ENCODE measurements at places on chromosomes 5 and 9.

GRCh38 chr9:109403766-109404320 lies 83.0 kb upstream of the EPB41L4B start:
- no peak for DNase-seq

DNA sequence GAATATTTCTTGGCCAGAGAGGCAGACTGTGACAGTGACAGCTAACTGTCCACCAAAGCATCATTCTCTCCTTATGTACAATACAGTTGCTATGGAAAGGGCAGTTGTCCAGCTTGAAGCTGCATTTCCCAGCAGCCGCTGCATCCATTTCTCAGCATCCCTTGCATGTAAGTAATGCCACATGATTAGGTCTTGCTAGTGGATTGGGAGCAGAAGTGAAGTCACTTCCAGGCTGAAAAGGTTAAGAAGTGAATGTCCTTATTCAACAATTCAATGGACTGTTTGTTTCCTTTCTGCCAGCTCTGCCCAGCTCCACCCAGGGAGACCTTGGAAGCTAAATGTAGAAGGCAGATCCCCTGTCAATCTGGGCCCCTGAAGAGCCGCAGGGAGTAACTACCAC lies 26.1 kb upstream of the RETREG1 start:
- no peak for DNase-seq

GRCh38 chr5:77560677-77561263 lies 68.7 kb upstream of the WDR41 start:
- no peak for DNase-seq

- DNase-seq = no peak
Measured at GRCh38 chr9:89579741-89580385, 24.9 kb upstream of the GADD45G start.

DNA sequence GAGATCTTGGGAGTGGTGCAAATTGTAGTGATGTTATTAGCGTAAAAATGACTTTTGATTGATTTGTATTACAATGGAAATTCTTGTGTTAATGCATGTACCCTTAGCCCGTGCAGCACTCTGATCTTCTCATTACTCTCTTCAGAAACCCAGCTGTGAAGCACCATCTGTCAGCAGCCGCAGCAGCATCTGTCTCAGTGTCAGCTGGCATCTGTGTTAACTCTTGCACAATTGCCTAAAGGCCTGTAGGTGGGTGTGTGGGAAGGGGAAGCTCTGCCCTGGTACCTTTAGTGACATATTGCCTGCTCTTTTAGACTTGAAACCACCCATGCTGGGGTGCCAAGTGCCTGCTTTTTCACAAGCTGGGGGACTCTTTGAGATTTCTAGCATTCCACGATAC lies 101.3 kb downstream of the FBXL7 start:
- no peak for DNase-seq

GRCh38 chr5:180343831-180344695 lies 9.1 kb downstream of the GFPT2 start:
- no peak for DNase-seq

- no peak for DNase-seq
Measured at GRCh38 chr9:38417003-38417945, 7.0 kb downstream of the IGFBPL1 start.

DNA sequence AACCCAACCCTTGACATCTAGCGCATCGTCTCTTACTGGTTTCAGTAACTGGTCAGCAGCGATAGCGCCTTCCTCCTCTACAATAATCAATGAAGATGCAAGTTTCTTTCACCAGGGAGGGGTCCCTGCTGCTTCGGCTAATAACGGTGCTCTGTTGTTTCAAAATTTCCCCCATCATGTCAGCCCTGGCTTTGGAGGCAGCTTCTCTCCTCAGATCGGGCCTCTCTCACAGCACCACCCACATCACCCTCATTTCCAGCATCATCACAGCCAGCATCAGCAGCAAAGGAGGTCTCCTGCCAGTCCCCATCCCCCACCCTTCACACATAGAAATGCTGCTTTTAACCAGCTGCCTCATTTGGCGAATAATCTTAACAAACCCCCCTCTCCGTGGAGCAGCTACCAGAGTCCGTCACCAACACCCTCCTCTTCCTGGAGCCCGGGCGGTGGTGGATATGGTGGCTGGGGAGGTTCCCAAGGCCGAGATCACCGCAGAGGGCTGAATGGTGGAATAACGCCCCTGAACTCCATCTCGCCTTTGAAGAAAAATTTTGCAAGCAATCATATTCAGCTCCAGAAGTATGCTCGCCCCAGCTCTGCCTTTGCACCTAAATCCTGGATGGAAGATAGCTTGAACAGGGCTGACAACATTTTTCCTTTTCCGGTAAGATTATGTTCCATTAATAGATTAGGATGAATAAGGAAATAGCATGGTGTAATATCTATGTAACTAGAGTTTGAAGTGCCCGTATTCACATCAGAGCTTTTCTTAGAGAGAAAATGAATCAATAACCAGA lies 2.2 kb downstream of the CPEB4 start:
- no peak for DNase-seq

DNA sequence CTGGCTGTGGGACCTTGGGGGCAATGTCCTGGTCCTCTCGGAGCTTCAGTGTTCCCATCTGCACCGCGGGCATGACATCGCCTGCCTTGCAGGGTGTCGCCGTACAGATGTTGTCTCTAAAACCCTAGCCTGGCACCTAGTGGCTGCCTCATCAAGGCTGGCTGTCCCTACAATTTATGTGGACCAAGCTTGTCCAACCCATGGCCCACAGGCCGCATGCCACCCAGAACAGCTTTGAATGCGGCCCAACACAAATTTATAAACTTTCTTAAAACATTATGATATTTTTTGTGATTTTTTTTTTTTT lies 18.3 kb upstream of the ASS1 start:
- DNase-seq = no peak

DNA sequence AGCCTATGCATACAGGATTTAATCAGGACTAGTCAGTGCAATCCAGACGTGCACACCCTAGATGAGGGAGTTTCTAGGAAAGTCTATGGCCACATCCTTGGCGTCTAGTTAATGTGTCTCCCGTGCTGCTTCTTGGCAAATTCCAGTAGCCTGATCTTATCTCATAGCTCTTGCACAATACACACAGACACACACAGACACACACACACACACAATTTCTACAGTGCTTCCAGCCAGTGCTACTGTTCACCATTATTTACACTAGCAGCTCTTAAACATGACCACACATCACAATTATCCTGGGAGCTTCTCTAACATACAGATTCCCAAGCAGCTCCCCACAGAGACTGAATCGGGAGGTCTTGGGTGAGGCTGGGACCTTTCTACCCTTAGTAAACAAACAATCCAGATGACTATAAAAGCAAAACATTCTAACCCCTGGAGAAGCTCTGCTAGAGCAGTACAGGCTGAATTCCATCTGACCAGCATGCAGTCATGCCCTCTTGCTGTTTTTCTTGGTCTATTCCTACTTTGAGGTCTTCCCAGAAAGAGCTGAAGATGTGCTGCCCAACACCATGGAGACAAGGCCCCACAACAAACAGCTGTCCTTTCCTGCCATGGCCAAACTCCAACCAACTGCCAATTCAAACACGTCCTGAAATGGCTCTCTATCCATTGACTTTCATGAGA lies 236.6 kb downstream of the DEPDC1B start:
- no peak for DNase-seq

- no peak for DNase-seq
Measured at GRCh38 chr5:44321144-44321725, 68.0 kb downstream of the FGF10 start.

- DNase-seq = no peak
Measured at GRCh38 chr5:38639377-38640358, 83.2 kb upstream of the LIFR start.

GRCh38 chr5:139103762-139104161 lies 94.4 kb downstream of the SIL1 start:
- no peak for DNase-seq

DNA sequence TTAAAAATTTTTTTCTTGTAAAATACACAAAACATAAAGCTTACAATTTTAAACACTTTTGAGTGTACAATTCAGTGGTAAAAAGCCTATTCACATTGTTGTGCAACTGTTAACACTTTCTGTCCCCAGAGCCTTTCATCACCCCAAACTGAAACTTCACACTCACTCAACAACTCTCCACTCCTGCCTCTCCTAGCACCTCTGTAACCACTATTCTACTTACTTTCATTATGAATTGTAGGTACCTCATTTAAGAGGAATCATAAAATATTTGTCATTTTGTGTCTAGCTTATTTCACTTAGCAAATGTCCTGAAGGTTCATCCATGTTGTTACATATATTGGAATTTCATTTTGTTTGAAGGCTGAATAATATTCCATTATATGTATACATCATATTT lies 4.3 kb upstream of the ZNF510 start:
- DNase-seq = no peak

DNA sequence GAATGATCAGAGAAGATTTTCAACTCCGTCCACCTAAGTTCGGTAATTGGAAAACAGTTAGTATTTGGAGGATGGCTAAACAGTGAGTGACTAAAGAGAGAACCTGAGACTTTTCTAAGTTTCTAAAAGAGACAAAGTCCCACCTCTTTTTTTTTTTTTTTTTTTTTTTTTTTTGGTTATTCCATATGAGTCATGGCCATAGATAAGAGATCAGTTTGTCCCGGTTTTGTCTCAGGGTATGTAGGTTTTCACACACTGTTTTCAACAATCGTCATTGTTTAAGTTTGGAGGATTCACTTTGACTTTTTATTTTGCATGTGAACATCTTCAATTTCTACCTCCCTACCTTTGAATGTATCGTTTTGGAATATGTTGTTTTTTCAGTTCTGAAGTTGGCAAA lies 85.9 kb downstream of the NTRK2 start:
- DNase-seq = no peak

- no peak for DNase-seq
Measured at GRCh38 chr5:149213264-149213880, 58.3 kb upstream of the AFAP1L1 start.

- no peak for DNase-seq
Measured at GRCh38 chr5:113017881-113018635, 41.5 kb downstream of the DCP2 start.

GRCh38 chr5:139167533-139167932 lies 30.6 kb downstream of the SIL1 start:
- no peak for DNase-seq

DNA sequence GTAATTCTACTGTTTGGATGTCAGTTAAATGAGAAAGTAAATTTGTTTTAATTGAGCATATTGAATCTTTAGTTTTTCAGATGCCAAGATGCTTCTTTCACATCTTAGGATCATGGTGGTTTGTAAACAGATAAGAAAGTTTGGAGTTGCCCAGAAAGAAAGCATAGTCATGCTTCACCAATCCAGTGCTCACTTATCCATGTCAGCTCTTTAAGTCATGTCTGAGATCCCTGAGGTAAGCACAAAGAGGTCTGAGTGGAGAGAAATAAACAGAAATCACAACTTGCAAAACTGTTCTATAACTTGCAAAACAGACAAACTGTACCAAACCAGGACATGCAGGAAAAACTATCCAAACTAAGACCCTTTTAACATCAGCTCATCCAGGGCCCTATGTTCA lies 87.7 kb downstream of the OSTF1 start:
- no peak for DNase-seq

DNA sequence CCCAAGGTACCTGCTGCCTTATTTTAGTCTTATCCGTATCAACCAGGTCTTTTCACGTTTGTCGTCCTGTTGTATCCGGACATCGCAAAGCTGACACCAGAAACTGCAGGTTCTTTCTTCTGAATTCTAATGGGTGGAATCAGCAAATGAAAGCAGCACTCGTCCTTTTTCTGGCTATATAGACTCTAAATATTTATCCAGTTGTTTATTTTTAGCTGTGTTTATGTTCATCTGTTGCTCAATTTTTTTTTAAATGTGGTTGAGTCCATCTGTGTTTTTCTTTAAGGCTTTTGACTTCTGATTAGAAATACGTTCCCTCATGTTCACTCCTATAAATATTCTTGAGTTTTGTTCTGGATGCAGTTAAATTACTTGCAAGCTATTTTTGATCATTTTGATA lies 831.7 kb downstream of the MTRR start:
- no peak for DNase-seq

DNA sequence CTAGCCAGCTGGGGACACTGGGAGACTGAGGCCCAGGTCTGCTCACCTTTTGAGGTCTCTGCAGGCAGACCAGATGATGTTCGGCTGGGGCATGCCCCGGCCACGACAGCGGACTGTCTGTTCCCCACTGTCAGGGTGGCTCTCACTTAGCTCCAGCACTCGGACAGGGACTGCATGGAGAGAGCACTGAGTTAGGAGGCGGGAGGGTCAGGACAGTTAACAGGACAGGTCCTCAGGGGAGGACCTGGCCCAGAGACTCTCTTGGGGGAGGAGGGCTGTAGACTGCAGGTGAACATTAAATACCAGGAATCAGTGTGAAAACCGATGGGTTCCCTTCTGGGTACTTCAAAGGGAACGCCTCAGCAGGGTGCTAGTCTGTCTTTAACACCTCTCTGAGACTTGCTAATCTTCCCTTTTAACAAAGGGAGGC lies 25.1 kb downstream of the PDGFRB start:
- DNase-seq = no peak

- DNase-seq = no peak
Measured at GRCh38 chr5:174252121-174252520, 206.6 kb downstream of the NSG2 start.

- DNase-seq = no peak
Measured at GRCh38 chr5:174149989-174150388, 104.5 kb downstream of the NSG2 start.

- DNase-seq = no peak
Measured at GRCh38 chr5:177478711-177479646, 5.5 kb upstream of the DBN1 start.

- no peak for DNase-seq
Measured at GRCh38 chr9:18851069-18851795, 181.8 kb downstream of the SAXO1 start.

GRCh38 chr9:90770927-90771326 lies 30.7 kb upstream of the SYK start:
- DNase-seq = no peak

DNA sequence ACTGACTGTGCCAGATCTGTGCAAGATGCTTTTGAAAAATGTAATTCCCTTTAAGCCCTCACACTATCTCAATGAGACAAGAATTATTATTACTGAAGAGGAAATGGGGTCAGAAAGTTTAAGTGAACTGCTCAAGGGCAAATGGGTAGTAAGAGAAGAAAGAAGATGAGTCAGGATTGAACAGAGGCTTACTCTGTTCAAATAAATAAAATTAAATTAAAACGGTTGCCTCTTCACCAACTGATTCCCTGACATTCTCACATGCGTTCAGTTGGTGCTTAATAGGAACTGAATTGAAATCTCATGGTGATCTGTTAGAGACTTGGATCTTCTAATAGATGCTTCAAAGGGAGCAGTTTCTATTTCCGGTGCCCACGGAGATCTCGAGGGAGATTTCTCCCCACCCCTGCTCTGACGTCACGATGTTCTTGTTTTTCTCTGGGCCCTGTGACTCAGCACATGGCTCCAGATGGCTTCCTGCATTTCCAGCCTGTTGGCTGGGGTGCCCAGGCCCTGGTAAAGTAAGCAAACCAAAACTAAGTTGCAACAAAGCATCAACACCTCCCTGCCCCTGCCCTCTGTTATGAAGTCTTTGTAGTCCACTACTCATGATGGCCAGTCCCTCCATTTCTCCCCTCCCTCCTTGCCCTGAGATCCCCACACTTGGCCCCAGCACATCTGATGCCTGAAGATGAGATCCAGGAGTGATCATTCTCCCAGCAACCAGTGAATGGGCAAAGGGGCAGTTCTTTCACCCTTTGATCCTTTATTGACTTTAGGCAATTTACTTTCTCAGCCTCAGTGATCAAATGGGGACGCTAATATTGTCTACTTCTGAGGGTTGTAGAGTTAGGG lies 106.1 kb upstream of the CPEB4 start:
- peak; percentile 34 for DNase-seq

Data from caudate nucleus (tissue), 63 donors.